ENCODE measurements at places on chromosomes 1 and 21.

DNA sequence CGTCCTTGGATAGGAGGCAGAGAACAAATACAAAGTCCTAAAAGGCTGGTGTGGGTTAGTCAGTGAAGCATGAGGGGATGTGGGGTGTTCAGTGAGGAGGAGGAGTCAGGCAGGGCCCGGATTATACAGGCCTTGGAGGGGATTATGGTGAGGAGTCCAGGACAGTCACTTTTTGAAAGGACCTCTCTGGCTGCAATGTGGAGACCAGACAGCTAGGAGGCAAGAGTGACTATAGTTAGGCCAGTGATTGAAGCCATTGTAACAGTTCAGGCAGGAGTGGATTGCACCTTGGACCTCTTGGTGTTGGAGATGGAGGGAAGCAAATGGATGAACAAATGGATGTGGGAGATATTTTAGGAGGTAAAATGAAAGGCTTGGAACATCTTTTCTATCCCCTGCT is 115.8 kb downstream of the C1orf94 start:
- no peak for DNase-seq

DNA sequence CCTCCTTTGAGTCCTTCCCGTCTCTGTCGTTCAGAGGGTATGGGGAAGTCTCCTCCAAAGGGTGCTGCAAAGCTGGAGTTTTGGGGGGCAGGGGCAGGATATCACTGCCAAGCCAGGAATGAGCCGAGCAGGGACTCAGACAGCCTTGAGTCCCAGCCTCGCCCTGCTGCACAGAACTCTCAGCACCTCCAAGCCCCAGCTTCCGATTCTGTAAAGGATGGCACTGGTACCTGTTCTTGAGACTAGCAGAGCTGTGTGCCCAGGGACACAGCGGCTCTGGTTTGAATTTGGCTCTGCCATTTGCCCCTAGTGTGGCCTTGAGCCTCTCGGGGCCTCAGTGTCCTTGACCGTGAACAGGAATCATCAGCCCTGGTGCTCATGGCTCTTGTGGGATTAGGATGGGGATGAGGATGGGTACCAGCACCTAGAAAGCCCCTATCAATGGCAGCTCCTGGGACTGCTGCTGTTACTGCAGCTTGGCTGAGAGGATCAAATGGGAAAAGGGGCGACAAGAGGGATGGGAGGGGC is 1.5 kb upstream of the FBLIM1 start:
- DNase-seq = no peak

GRCh38 chr1:110212169-110213142 is 2.3 kb downstream of the KCNC4 start:
- DNase-seq = no peak

DNA sequence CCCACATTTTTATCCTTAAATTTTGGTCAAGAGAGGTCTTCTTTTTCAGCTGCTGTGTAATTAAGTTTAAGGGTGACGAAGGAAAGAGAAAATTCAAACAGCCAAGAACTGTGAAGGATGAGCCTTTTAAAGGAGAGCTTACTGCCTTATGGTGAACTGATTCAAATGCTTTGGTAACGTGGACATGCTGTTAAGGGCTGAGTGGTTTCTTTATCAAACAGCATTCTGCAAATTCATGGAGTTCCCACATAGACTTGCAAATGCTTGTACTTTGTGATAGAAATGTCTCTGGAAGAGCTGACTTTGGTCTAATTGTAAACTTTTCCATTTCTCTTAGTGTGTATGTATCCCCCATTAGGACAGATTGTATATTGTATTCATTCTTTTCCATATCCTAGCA is 93.8 kb downstream of the CHD1L start:
- DNase-seq = no peak

DNA sequence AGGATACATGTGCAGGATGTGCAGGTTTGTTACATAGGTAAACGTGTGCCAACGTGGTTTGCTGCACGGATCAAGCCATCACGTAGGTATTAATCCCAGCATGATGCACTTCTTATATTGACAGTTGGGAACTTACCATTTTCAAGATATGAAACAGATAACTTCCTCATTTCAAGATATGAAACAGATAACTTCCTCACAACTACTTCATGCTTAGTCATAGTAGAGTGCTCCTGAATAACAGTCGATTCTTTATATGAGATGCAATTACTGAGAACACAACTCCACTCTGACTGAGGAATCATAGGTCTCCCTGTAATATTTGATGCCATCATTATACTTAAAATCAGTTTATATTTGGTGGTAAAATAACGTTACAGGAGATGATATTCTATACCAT is 1124.3 kb downstream of the AMY1C start:
- DNase-seq = no peak

DNA sequence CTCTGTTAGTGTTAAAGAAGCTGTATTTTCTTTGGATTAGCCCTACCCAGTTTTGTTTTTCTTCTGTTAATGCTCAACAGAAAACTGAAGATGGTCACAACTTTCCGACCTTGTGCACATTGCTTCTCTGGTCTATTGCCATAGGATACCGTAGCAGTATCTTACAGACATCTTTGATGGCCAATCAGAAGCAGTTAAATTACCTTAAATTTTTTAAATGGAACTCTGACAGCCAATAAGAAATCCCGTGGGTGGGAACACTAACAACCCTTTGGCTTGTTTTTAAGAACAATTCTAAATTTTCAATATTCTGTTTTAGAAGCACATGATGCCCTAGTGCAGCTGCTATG is 17.2 kb downstream of the NFYC start:
- DNase-seq = no peak

DNA sequence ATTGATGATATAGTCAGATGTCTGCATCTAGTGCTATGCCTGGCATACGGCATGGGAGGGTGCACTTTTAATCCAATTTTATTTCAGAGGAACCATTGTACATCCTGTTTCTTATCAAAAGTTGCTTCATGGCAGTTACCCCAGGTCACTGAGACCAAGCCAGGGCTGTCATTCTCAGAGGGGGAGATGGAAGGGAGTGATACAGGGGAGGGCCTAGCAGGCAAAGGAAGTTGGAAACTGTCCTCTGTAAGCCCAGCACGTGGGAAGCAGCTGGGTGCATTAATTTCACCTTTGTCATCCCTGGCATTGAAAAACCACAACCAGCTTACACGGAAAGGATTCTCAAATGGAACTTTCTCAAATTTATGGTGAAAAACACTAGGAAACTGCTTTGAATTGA is 458.7 kb upstream of the ADAMTS5 start:
- DNase-seq = no peak

DNA sequence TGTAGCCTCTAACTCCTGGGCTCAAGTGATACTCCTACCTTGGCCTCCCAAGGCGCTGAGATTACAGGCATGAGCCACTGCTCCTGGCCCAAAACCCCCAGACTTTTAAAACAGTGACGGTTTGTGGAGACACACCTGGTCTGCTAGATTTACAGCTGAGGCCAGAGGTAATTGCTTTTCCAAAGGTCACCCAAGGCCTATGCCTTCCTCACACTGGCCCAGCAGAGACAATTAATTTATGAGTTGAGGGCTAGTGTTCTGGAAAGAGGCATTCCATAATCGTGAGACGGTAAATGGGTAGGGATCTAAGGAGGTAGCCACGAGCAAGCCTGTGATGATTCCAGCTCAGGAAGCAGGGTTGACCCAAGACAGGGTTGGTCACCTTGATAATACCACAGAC is 12.4 kb upstream of the PARP1 start:
- no peak for DNase-seq

GRCh38 chr1:41416552-41417334 is 55.5 kb downstream of the FOXO6 start:
- DNase-seq = peak; percentile 74

- DNase-seq = no peak
Measured at GRCh38 chr1:77756052-77756754, 3.4 kb downstream of the USP33 start.

GRCh38 chr1:205344066-205344928 is 12.4 kb downstream of the KLHDC8A start:
- DNase-seq = peak; percentile 25

GRCh38 chr1:208534599-208534897 is 290.4 kb upstream of the PLXNA2 start:
- DNase-seq = no peak

DNA sequence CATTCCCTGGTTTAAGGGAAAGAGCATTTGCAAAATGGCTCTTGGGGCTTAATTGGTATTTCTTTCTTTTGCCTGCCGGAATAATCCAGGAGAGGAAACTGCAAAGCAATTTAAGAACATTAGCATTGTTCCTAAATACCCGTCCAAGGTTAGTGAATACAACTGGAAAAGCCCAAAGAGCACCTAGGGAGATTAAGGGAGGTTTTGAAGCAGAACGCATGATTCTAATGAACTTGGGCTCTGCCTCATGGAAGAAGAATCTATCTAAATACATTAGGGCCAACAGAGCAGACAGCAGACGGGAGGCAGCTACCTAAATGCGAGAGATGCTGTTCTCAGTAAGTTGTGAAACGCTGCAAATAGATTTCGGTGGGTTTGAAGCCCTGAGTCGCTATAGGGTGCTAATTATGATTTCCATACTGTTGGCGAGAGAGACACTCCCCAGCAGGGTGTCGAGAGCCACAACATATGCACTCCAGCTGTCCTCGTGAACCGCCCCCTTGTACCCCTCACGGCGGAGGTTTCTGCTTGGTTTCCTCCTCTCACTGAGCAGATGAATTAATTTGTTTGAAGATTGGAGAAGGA is 326.7 kb upstream of the CAMK1G start:
- DNase-seq = no peak

DNA sequence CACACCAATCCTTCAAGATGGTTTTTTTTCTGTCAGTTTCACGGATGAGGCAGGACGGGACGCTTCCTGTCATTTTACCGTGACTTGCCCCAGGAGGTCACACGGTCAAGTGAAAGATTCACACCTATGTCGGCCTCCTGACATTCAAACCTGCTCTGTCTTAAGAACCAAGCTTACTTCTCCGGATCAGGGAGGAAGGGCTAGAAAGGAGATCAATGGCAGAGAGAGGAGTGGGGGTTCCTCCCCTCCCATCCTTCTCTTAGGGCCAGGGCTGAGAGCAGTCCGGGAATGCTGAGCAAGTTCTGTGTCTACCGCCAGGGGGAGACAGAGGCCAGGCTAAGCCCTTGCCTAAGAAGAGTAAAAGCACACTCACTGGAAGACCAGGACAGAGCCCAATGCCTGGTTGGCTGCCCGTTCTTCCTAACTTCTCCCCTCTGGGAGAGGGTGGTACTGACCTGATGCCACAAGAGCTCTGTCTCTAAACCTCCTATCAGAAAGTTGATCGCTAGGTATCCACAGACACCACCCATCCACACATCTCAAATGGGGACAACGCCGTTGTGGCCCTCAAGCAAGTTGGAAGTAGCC is 1.1 kb upstream of the PPM1J start:
- DNase-seq = peak; percentile 94

DNA sequence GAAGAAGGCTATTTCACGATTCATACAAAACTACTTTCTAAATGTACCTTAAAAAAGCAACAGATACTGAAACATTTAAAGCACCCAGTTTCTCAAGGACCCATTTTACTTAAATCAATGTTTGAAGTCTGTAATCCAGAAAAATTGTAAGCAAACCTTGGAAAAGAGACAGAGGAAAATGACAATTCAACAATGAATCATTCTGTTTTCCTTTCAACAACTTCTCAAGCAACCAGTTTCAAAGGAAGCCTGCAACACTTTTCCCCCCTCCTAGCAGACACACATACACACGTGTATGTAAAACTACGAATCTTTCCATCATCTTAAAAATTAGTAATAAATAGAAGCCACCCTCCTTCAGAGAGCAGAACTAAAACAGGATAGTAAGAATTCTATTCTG is 1.2 kb downstream of the RERE start:
- peak; percentile 28 for DNase-seq

- DNase-seq = peak; percentile 67
Measured at GRCh38 chr1:153652805-153653500, 5.5 kb upstream of the SNAPIN start.

- peak; percentile 93 for DNase-seq
Measured at GRCh38 chr1:202155478-202156021, 4.9 kb downstream of the PTPN7 start.

- no peak for DNase-seq
Measured at GRCh38 chr21:19781881-19782652, 1216.1 kb upstream of the NCAM2 start.

GRCh38 chr1:236685917-236686814 is at the start of gene ACTN2:
ACTN2 (plus strand) TSS chr1:236686499; CDS start chr1:236686674, 175 bp downstream.
- DNase-seq = peak; percentile 52

- no peak for DNase-seq
Measured at GRCh38 chr1:62774006-62774405, 9.9 kb upstream of the ATG4C start.

GRCh38 chr1:210446479-210446878 is 117.8 kb downstream of the HHAT start:
- peak; percentile 47 for DNase-seq

- no peak for DNase-seq
Measured at GRCh38 chr1:185804206-185804605, 70.0 kb downstream of the HMCN1 start.

- DNase-seq = no peak
Measured at GRCh38 chr1:156121457-156121856, 6.9 kb downstream of the LMNA start.

DNA sequence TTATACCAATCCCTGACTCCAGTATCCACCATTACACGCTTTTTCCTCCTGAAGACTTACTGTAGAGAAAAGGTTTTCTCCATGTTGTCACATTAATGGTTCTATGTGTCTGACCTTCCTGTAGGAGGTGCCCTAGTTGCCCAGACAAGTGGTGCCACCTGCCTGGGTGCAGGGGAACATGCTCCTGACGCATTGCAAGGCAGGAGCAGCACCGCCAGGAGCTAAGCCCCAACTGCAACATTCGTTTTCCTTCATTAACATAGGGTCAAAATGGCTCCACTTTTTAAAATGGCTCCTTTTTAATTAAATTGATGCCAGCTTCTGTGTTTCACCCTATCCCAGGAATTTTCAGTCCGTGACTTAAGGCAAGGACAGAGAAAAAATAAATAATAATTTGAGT is 220.1 kb upstream of the SAMSN1 start:
- no peak for DNase-seq

- DNase-seq = no peak
Measured at GRCh38 chr21:32181457-32181856, 97.4 kb downstream of the MIS18A start.

DNA sequence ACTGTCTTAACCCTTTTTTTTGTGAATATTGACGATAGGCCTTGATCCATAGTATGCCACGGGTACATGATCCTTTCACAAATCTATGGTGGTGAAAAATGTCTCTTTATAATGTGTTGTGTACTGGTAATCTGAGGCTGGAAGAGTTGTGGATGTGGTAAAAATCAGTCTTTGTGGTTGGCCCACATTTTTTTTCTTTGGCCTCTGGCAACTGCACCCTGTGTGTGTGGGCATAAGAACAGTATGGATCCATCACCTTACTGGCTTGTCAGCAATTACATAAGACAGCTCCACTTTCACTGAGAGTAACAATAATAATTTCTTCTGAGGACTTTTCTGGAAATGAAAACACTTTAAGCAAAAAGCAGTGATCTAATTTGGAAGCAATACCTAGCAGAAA is 101.6 kb downstream of the GABPA start:
- DNase-seq = no peak

DNA sequence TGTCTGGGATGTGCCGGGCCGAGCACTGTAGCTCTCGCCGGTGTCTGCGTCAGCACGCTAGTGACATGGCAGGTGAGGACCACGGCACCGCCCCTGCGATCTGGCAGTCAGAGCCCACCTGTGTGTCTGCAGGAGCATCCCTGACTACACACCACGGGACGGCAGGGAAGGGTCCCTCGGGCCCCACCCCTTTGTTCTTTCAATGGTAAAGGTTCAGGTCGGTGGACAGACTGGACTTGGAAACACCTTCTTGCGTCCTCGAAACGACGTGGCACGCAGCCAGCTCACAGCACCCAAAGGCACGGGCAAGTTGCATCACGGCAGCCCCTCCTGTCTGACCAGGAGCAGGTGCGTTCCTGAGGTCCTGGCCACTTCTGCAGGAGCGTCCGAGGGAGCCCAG is 3.7 kb upstream of the SAMD11 start:
- DNase-seq = no peak
